ENCODE measurements at places on chromosomes 6 and 20.

DNA sequence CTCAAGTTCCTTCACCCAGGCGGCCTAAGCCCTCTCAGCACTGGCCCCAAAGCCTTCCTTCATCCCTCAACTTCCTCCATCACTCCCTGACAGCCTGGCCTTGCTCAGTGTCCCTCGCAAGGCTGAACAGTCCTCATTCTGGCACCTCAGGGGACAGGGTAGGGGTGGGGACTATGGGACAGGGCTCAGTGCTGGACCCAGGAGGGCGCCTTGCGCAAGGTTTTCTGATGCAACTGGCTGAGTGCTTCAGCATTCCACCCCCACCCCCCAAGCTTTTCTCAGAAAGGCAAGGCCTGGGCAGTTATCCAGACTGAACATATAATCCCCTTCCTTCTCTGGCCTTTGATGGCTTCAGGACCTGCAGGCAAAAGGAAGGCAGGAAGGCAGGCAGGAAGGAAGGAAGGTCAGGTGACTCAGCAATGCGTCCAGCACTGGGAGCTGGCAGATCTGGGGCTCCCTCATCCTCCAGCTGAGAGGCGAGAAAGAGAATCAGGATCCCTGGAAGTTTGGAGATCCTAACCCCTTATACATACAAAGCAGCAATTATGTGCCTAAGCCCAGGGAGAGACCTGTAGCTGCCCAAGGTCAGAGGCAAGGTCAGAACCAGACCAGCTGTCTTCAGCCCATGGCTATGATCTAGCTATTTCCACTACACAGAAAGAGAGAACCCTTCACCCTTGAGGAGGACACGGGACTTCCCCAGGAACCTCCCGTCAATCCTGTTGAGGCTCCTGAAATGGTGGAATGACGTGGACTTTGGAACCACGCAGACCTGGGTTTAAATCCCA, 8.6 kb upstream of the TRIB3 start:
- peak; percentile 74 for DNase-seq

- no peak for DNase-seq
Measured at GRCh38 chr20:6812530-6812929, 45.0 kb downstream of the BMP2 start.

DNA sequence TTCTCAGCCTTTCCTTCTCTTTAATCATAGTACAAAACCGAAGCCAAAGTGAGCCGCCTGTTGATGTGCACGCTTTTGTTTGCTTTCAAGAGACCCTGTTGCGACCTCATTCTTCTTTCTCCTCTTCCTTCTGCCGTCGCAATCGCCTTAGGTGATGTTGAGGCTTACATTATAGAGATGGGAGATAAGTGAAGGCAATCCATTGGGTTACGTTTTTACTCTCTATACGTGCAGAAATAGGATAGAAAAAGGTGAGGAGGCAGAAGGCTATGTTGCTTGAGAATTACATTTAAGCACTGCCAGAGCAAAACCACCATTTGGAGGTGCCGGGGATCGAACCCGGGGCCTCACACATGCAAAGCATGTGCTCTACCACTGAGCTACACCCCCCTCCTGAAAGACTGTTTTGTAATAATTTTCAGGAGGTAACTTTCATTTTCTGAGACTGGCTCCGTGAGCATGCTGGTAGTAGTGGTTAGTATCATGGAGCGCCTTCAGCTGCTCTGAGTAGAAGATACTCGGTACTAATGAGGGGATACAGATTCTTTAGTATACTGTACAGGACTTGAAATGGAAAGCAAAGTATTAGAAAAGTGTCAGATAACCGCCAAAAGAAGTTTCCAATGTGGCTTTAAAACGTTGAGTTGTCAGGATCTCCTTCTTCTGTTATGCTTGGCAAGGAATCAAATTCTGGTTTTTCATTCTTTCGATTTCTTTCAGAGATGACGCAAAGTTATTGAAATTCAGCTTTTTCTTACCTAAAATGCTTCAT, 165.6 kb downstream of the TRIM27 start:
- DNase-seq = no peak

DNA sequence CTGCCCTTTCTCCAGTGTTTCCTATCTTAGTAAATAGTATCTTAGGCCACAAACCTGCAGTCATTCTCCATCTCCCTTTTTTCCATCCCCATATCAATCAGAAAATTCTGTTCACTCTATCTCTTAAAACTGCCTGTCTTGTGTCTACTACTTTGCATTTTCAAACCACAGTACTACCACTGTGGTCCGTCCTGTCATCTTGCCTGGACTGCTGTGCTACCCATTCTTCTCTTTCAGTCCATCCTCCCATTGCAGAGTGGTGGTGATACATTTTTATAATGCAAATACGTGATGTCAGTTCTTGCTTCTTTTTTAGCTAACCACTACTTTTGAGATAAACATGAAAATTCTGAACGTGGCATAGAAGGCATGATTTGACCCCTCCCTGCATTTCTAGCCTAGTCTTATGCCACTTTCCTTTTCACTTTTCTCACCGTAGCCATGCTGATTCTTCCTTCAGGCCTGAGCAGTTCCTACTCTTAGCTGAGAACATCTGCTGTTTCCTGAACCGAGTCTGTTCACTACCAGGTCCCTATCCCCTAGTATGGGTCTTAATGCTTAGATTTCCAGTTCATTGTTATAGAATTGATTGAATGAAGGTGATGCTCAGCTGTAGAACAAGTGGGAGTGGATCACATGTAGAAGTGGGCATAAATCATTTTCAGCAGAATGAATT, 13.8 kb downstream of the TBPL1 start:
- DNase-seq = no peak

- DNase-seq = no peak
Measured at GRCh38 chr6:33704215-33705066, 7.1 kb downstream of the UQCC2 start.

- DNase-seq = no peak
Measured at GRCh38 chr6:67210450-67210849, 1424.6 kb upstream of the ADGRB3 start.
